ENCODE measurements at places on chromosomes 2 and 18. TPM values are rescaled to one million over a fixed set of nuclear protein-coding genes. Genes with fewer than 3 reads are reported as not detected.

GRCh38 chr2:225326969-225327368 is 72.5 kb upstream of the NYAP2 start:
- H3K36me3 ChIP-seq = no peaks in the 10 kb centered on the region
- H3K4me3 ChIP-seq = no peak overlapping the region
- H3K27ac ChIP-seq = no peak overlapping the region
- no peaks in the 10 kb centered on the region for H3K27me3 ChIP-seq
- no peaks in the 10 kb centered on the region for H3K4me1 ChIP-seq
- no peak for DNase-seq

DNA sequence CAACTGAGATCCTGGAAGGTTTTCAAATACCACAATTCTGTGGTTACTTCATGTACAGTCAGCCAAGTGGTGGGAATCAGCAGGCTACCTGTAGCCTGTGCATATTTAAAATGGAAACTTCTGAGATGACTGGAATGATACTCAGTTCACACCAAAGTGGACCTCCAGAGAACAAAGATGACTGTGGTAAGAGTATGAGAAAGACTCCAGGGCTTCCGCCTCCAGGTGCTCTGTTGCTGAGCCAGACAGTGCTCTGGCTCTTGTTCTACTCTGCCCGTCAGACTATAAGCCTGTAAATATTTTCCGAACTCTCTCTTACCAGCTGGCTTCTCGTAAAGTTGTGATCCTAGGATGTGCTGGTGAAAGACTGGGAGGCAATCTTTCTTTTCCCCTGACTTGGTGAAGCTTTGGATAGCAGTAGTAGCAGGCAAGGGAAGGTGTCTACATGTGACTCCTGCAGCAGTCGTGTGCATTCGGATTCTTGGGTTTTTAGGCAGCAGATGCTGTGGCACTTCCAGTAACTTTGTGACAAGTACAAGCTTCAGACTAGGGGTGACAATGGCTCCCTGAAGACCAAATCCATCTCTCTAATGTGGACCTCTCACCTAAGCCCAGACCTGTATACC is 23.1 kb downstream of the ST3GAL5 start:
- no peaks in the 10 kb centered on the region for H3K36me3 ChIP-seq
- H3K4me3 ChIP-seq = no peak overlapping the region
- H3K27ac ChIP-seq = no peak overlapping the region
- H3K4me1 ChIP-seq = peaks cover 43% of the 10 kb centered on the region

GRCh38 chr2:164913640-164914350 is 41.5 kb downstream of the SLC38A11 start:
- H3K36me3 ChIP-seq = no peaks in the 10 kb centered on the region
- DNase-seq = no peak
- H3K4me3 ChIP-seq = no peak overlapping the region
- peak overlapping the region; percentile 63 for H3K27ac ChIP-seq

GRCh38 chr2:110678457-110679336 is 834 bp upstream of the BUB1 start:
- peak overlapping the region; percentile 90 for H3K27ac ChIP-seq
- DNase-seq = peak; percentile 43
- peaks cover 16% of the 10 kb centered on the region for H3K4me1 ChIP-seq
- H3K4me3 ChIP-seq = peak overlapping the region; percentile 58
- no peaks in the 10 kb centered on the region for H3K27me3 ChIP-seq

DNA sequence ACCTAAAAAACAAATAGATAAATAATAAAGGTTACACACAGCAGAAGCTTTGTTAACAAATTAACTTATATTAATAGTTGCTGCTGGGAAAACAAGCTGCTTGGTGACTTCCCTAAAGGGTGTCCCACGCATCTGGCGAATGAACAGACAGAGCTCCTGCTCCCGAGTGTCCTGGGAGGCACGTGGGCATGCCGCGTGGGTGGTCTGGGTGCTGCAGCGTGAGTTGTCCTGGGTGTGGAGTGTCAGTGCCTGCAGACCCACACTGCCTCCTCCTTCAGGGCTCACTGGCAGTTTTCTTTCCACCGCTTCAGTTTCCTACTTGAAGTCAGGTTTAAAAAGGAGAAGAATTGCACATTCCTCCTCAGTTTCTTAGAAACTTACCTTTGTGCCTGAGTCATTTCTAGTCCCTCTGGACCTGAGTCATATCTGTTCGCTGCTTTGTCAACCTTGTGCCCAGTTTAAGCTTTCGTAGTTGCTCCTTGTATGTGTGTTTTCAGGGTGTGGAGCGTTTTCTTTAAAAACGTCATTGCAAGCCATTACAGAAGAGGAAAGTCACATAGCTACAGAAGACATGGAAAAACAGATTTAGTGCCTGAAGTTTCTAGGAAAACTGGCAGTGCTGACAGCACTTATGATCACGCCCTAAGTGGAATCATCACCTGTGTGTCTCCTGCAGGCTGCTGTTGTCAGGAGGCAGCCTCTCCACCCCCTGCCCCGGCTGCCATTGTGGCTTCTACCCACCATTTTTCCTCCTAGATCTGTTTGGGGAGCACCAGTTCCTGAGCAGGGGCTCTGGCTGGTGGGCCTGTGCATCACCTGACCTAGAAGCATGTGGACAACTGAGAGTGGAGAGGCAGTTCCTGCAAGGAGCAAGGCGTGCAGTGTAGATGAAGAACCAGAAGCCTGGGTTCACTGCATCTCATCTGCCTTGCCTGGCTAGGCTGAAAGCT is 24.5 kb downstream of the IMPA2 start:
- H3K4me3 ChIP-seq = no peak overlapping the region
- no peaks in the 10 kb centered on the region for H3K4me1 ChIP-seq
- H3K27ac ChIP-seq = no peak overlapping the region
- no peak for DNase-seq

- no peaks in the 10 kb centered on the region for H3K4me1 ChIP-seq
- no peak for DNase-seq
- no peaks in the 10 kb centered on the region for H3K27me3 ChIP-seq
- H3K4me3 ChIP-seq = no peak overlapping the region
- H3K27ac ChIP-seq = no peak overlapping the region
- no peaks in the 10 kb centered on the region for H3K36me3 ChIP-seq
Observed at GRCh38 chr2:195648787-195649186, 8.2 kb upstream of the SLC39A10 start.

- no peaks in the 10 kb centered on the region for H3K36me3 ChIP-seq
- H3K27me3 ChIP-seq = no peaks in the 10 kb centered on the region
- H3K27ac ChIP-seq = no peak overlapping the region
- no peak for DNase-seq
Observed at GRCh38 chr18:46587600-46587999, 69.4 kb downstream of the LOXHD1 start.

DNA sequence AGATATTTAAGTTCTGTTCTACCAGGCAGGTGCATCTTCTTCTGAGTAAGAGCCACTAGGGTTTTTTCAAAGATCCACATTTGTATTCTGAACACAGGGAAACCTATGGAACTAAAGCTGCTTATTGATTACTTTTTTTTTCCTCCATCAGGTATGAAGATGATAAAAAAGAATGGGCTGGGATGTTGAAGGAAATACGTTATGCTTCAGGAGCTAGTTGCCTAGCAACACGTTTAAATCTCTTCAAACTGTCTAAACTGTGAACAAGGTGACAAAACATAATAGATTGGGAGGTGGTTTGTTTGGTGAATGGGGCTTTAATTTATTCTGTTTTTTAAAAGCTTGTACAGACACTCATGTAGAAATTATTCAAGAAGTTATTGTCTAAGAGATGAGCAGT is 15.9 kb downstream of the KLHL41 start:
- H3K36me3 ChIP-seq = no peaks in the 10 kb centered on the region
- H3K4me1 ChIP-seq = no peaks in the 10 kb centered on the region
- no peak overlapping the region for H3K27ac ChIP-seq

DNA sequence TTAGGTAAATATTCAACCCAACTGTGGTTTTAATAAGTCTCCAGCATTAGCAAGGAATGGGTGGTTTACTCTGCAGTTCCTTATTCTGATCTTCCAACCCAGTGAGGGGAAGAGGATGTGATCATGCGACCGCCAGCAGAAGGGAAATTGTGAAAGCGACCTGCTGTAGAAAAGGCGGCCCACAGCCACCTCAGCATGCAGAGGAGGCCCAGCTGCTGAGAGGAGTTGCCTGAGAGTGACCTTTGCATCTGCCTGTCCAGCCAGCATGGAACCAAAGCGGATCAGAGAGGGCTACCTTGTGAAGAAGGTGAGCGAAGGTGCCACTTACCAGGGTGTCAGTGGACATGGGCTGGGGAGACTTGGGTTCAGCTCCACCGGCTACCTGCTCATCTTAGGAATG is at the start of gene PLEK:
TSS of gene PLEK (plus strand) at position 196 of the 400 bp plus-strand sequence. CDS start at position 266, 70 bp downstream.
- no peaks in the 10 kb centered on the region for H3K36me3 ChIP-seq
- H3K27ac ChIP-seq = no peak within 1 kb of the TSS
- peak; percentile 39 for DNase-seq

- no peaks in the 10 kb centered on the region for H3K4me1 ChIP-seq
- no peak overlapping the region for H3K27ac ChIP-seq
- H3K27me3 ChIP-seq = no peaks in the 10 kb centered on the region
- DNase-seq = no peak
- no peak overlapping the region for H3K4me3 ChIP-seq
- H3K36me3 ChIP-seq = no peaks in the 10 kb centered on the region
Observed at GRCh38 chr2:149089068-149089467, 50.6 kb downstream of the LYPD6B start.

TMEM163 gene
- total RNA-seq = 10.7 TPM

CD302 gene
- total RNA-seq = 52.5 TPM
